ENCODE measurements at places on chromosomes 7 and 10.

GRCh38 chr10:124222988-124223710 is 129.8 kb upstream of the CHST15 start:
- no peak for DNase-seq

DNA sequence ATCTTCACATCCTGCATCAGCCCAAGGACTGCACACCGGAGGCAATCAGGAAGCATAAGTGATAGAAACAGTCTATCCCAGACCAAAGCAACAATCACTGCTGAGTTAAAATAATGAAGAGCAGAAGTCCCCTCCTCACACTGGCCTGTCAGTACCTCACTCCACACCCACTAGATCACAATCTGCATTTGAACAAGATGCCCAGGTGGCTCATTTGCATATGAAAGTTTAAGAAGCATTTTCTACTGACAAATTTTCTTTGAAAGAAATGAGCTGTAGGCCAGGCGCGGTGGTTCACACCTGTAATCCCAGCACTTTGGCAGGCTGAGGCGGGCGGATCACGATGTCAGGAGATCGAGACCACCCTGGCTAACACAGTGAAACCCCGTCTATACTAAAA is 77.4 kb downstream of the CUL2 start:
- no peak for DNase-seq

GRCh38 chr7:133650487-133651300 is 397.8 kb downstream of the EXOC4 start:
- no peak for DNase-seq

- no peak for DNase-seq
Measured at GRCh38 chr10:3887404-3887803, 102.4 kb upstream of the KLF6 start.

DNA sequence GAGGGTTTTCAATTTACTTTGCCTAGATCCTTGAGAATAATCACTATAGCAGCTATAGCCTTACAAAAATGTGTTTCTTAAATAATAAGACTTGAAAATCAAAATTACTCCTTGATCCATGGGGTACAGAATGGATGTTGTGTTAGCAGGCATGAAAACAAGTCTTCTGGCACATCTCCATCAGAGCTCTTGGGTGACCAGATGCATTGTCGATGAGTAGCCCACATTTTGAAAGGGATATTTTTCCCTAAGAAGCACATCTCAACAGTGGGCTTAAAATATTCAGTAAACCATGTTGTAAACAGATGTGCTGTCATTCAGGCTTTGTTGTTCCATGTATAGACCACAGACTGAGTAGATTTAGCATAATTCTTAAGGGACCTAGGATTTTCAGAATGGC is 827.8 kb downstream of the GRM8 start:
- DNase-seq: no peak

DNA sequence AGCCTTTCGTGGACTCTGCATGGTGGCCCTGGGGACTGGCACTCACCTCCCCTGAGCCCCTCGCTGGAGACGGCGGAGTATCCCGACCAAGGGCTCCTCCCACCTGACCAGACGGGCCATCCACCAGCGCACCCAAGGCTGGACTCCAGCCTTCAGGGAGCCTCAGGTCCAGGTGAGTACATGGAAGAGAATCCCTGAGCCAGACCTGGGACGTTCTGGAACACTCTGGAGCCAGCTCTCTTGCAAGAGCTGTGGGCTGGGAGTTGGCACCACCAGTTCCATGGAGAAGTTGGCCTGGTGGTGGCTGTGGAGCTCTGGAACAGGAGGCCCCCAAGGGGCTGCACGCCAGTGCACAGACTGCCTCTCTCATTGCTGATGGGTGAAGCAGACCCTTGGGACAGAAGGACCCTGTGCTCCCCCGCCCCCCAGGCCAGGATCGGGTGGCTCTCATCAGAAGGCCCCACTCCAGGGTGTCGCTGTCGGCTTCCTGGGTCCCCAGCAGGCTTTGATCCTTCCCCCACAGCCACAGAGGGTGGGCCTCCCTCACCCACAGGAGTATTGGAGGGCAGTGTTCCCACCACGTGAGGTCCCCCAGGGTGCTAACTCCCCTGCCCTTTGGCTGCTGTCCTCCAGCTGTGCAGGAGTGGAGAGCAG is 189.9 kb downstream of the EBF3 start:
- no peak for DNase-seq

GRCh38 chr7:81029511-81029910 is 110.7 kb upstream of the SEMA3C start:
- no peak for DNase-seq

- DNase-seq: no peak
Measured at GRCh38 chr10:34017281-34017680, 682.8 kb upstream of the NRP1 start.

DNA sequence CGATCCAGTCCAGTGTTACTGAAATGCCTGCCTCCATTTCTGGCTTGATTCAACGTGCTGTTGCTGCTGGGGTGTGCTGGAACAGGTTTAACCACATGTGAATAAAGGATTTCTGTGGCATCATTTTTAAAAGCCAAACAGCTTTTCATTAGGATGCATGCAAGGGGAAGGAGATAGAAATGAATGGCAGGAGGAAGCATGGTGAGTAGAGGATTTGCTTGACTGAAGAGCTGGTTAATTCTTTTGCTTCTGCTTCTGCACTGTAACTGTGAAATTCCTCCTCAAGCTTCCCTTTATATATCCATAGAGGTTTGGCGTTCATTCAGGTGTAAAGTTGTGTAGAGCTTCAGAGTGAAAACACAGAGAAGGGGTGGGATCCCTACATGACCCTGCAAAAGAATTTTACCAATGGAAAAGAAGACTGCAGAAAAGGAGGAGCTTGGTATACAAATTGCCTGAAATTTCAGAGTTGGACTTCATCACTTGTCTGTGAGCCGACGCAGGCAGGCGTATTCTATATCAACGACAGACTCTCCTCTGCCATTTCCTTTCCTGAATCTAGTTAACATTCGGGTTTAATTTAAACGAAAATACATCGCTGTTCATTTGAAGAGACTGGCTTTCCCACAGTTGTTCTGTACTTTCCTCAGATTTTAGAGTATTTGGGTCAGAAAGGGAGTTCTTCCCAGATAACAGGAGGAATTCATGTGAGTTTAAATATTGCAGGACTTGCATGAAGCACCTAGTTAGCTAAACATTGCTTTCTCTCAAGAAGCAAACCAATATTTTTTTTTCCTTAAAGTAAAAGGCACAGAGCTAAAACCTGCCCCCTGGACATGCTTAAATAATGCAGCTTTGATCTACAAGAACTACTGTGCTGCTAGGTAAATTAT is at the start of gene SOSTDC1:
Gene SOSTDC1 (minus strand): TSS at position 270 of the 893 bp plus-strand sequence. CDS start 70 bp downstream, at position 200.
- no peak for DNase-seq

Data from CD4-positive, alpha-beta T cell treated with Interleukin-10 for 1 hour (primary cell).